ENCODE measurements at places on chromosomes 3 and 15.

GRCh38 chr15:69554279-69554961 is 101.8 kb downstream of the RPLP1 start:
- DNase-seq = no peak

DNA sequence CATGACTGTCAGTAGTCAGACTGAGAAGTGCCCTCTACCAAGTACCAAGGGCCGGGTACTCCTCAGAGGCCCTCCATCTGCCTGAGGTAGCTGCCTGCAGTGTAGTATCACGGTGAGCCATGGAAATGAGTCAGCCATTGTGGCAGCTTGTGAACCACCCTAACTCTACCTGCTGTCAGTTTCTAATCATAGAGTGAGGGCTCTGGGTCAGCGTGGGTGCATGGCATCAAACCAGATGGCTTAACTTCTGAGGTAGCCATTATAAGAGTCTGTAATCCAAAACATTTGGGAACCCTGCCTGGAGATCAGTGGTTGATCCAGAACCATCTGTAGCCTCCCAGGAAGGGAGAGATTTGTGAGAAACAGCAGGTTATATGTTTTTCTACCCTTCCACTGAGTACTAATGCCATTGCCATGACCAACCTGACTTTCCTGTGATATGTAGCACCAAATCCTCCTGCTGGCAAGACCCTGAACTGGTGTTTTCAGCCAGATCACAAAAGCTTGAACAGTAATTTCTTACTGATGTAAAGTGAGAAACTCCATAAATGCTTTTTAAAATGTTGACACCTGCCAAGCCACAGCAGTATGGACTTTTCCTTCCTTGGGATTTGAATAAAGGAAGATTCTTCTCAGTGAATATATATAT is 38.9 kb downstream of the ABHD2 start:
- DNase-seq = no peak

DNA sequence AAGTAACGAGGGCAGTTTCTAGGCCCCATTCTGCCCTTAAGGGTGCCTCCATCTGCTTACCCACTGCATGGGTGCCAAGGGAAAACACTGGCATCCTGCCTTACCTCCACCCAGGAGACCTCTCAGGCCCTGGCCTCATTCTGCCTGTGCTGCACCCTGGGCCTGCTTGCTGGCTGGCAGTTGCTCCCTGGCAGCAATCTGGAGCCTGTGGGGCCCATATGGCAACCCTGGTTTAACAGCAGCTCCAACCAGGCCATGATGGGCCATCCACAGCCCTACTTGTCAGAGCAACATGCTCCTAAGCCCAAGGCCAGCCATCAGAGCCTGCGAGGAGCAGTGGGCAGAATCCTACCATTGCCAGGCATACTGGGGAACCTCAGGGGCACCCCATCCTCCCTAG is 3.7 kb downstream of the C3orf18 start:
- DNase-seq = no peak

- no peak for DNase-seq
Measured at GRCh38 chr3:194748225-194748624, 62.5 kb downstream of the FAM43A start.

DNA sequence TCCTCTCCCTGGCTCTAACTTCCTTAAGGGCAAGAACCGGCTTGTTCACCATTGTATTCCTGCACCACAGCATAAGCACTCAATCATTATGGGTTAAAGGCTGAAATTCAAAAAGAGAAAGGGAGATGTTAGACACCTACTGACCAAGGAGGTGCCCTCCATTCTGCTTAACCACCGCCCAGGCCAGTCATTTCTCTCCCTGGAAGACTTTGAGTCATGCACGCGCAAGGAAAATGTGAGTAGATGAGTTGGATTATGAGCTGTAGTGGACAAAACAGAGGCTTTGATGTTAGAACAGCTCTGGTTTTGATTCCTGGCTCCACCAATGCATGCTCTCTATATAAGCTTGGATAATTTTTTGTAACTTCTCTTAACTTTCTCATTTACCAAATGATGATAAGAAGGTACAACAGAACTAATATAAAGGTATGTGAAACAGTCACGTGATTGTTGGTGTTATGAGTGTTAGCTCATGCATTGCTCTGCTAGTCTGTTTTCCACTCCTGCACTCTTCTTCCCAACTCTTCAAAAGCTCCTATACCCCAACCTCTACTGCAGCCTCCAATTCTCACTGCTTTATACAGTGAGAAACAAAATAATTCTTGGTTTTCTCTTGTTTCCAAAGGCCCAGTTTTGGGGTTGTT is 148.4 kb upstream of the ATP11B start:
- no peak for DNase-seq

DNA sequence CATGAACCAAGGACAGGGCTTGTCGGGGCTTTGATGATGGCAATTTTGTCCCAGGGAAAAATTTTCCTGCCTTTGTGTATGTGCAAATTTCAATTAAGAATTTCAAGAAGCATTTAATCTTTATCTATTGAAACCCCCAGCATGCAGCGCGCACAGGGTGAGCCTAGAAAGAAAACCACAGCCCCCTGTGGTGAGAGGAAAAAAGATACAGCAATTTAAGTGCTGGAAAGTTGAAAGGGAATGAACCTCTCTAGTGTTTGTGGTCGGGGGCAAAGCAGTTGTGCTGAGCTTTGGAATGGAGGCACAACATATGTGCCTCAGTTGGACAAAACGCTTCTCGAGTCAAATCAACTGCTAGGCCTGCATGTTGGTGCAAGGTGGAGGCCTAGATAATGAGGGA is 111.8 kb upstream of the C15orf61 start:
- no peak for DNase-seq

GRCh38 chr3:49019941-49020329 is 1.6 kb upstream of the DALRD3 start:
- DNase-seq = no peak

- no peak for DNase-seq
Measured at GRCh38 chr15:31525185-31525695, 198.6 kb downstream of the KLF13 start.

DNA sequence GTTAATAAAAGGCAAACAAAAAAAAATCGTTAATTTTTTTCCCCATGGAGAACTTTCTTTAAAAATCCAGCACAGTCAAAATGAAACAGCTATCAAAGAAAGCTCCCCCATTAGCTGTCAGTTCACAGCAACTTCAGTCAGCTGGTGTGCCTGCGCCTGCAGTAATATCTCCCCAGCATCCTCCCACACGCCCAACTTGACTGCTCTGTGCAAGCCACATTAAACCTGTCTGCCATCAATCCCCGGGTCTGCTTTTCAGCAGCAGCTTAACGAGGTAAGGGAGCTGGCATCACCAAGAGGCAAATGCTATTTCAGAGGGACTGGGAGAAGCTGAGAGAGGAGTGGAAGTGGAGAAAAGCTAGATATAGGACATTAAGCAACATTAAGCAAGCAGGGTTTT is 337.5 kb downstream of the GAP43 start:
- peak; percentile 24 for DNase-seq

- peak; percentile 77 for DNase-seq
Measured at GRCh38 chr3:143119009-143119914, at the start of gene CHST2. Gene CHST2, plus strand, starts transcription at chr3:143119771. Its CDS starts 1,046 bp downstream, at chr3:143120817.

GRCh38 chr15:58147171-58147611 is 9.0 kb downstream of the AQP9 start:
- peak; percentile 94 for DNase-seq

DNA sequence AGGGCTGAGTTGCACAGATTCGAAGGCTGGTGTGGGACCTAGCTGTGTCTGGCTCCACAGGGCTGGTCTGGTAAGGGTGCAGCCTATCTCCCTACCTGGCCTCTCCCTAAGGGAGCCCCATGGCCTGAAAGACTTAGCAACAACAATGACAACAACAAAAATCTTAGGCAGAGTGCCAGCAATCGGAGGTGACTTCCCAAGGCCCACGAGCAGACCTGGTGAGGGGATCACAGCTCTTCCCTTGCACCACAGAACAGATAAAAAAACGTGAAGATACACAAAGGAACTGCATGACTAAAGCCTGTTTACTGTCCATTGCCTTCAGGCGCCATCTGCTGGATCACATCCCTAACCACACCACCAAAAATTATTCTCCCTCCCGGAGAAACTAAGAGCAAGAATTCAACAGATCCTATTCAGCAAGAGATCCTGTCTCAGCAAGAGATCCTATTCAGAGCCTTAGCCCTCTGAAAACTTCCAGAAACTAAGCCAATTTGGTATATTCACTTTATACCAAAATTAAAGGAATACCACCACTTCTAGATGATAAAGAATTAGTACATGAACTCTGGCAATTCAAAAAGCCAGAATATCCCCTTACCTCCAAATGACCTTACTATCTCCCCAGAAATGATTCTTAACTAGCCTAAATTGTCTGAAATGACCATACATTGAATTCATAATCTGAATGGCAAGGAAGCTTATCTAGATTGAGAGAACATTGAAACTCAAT is 24.1 kb upstream of the OR5K4 start:
- peak; percentile 42 for DNase-seq

GRCh38 chr3:138377804-138378203 is 29.4 kb downstream of the MRAS start:
- no peak for DNase-seq

DNA sequence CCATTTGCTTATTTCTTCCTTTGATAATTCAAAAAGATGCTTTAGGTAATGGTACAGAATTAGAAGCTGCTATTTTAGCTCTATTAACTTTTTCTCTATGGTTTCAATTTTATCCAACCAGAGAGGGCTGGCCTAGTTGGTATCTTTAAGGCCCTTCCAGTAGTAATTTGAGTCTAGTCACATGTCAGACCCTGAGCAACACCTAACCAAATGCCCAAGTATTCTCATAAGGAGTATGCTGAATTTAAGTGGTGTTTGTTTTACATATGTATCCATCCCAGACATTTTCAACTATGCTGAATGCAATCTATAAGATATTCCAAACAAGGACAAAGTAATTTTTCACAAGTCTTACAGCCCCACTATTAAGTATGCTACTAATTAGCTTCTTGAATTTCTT is 9.6 kb downstream of the DNAJC19 start:
- no peak for DNase-seq

DNA sequence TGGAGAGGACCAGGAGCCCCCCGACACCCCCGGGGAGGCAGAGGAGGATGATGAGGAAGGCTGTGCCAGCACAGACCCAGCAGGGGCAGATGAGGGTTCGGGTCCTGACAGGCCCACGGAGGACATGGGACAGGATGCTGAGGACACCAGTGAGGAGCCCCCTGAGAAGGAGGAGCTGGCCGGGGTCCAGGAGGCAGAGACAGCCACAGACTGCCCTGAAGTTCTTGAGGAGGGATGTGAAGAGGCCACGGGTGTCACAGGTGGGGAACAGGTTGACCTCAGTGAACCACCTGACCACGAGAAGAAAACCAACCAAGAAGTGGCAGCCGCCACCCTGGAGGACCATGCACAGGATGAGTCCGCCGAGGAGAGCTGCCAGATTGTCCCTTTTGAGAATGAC is 909 bp downstream of the FGD5 start:
- DNase-seq = no peak

- no peak for DNase-seq
Measured at GRCh38 chr3:169522595-169523529, 140.7 kb downstream of the MECOM start.

DNA sequence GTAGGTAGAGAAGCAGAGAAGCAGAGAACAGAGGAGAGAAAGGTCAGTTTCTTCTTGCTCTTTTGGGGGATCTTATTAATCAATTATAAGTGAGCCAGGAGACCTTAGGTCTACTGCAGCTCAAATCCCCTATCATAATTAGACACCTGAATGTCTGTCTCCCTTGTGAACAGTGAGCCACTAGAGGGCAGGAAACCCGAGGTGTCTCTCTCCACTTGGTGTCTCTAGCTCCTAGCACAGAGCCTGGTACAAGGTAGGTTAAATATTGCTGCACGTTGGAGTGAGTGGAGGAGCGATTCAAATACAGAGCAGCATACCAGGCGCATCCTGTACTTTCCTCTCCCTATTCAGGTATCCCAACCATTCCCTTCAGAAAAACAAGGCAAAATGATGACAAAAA is 2.0 kb upstream of the ST8SIA2 start:
- peak; percentile 20 for DNase-seq

GRCh38 chr3:171807129-171807675 is 3.1 kb downstream of the PLD1 start:
- no peak for DNase-seq

- DNase-seq = peak; percentile 96
Measured at GRCh38 chr3:45123030-45123429, 23.1 kb downstream of the CDCP1 start.

DNA sequence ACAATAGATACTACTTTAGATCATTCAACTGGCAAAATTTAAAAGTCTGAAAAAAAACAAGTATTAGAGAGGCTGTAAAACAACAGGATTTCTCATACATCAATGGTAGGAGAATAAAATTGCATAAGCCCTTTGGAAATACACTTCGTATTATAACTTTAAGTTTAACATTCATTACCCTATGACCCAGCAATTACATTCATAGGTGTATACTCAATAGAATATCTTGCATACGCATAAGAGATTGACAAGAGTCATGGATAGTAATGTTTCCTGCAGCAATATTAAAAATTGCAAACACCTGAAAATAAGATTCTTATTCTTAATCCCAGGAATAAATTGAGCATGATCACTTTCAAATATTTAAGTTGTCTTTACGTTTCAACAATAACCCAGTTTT is 63.6 kb downstream of the PEAK1 start:
- no peak for DNase-seq

DNA sequence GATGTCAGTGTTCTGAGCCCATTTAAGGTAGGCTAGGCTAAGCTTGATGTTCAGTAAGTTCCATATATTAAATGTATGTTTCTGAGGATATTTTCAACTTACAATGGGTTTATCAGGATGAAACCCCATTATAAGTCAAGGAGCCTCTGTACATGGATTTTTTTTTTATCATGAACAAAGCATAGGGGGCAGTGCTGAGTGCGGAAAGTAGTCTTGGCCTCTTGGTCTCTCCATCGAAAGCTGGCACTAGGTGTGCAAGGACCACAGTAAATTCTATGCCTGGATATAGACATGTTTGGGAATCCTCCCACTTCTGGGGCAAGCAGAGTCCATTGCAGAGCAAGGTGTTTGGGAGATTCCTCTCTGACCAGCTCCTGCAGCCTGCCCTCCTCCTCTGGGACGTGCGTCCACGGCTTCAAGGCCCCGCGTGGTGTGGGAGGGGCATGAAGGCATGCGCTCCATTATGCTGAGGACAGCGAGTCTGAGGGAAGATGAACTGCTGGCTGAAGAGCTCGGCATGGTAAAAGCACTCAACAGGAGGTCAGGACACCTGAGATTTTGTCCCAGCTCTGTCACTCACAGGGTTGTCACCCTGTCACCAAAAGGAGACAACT is 122.9 kb upstream of the LIPC start:
- DNase-seq = no peak

DNA sequence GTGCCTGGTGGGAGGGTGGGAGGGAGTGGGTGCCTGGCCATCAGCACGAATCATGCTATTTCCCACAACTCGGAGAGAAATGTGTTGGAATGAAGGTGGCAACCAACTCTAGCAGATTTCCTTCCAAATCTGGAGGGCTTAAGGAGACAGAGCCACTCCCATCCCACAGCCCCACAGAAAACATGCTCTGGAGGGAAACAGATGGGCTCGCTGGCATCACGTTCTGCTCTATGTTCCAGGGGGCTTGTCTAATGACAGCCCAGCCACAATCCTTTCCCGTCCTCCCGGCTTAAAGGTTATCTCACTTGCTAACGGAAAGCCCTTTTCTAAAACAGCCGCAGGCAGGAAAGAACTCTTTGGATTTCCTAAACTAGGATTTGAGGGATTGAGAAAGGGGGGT is 65.3 kb downstream of the ADAMTS17 start:
- no peak for DNase-seq

Measured in kidney glomerular epithelial cell (primary cell).